ENCODE measurements at places on chromosomes 11 and 22.

DNA sequence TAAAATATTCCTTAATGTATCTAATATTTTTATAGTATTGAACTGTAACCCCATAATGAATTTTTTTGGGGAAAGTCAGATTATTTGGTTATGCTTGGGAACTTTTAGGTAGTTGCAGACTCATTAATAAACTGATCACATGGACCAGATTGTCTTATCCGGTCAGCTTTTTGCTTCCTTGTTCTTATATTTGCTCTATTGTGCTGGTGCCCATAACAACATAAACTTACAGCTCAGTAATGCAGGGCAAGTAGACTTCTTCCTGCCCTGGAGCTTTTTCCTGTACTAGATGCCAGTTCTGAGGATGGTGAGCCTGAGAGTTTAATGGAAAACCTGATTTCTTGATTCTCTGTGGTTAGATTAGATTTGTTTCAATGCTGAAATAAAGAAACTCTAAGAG, 53.2 kb downstream of the MTMR3 start:
- no peak for DNase-seq

DNA sequence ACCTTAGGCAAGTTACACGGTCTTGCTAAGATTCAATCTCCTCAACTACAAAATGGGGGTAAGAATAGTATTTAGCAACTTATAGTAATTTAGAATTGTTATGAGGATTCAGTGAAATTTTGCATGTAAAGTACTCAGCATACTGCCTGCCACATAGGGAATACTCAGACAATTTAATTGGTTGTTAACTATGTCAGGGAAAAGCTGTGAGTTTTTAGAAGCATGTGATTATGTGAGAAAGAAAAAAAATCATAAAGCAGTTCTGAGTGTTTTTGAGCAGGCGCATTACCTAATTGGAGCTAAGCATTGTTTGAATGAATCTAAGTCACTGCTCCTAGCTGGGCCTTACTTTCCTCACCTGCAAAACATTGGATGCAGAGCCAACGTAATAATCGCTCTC, 287.3 kb upstream of the MTNR1B start:
- DNase-seq = no peak

DNA sequence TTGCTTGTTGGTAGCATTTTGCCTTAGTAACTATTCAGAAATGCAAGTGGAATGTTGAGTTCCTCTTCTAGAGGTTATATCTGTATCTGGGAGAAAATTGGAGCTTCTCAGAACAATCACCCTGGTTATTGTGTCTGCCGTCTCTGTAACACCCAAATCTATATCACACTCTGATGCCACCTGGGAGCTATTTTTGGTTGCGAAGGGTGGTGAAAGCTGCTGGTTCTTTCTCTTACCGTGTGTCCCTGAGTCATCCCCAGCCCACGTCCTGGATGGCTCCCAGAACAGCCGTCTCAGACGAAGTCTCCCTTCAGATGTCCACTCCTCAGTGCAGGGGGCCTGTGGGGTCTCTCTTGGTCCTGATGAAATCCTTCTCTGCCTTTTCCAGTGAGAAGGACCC, 83.5 kb downstream of the C22orf31 start:
- no peak for DNase-seq

- DNase-seq = no peak
These were observed 10.2 kb upstream of the GRK3 start for GRCh38 chr22:25554238-25554671.

GRCh38 chr22:23762842-23763578, at the start of gene C22orf15:
TSS of gene C22orf15 (plus strand) at chr22:23762990. CDS start at chr22:23763307, 317 bp downstream.
- DNase-seq = peak; percentile 57

- DNase-seq = no peak
These were observed 12.4 kb upstream of the TEF start for GRCh38 chr22:41369424-41369745.

GRCh38 chr11:96303064-96303463, 39.9 kb downstream of the MAML2 start:
- no peak for DNase-seq

DNA sequence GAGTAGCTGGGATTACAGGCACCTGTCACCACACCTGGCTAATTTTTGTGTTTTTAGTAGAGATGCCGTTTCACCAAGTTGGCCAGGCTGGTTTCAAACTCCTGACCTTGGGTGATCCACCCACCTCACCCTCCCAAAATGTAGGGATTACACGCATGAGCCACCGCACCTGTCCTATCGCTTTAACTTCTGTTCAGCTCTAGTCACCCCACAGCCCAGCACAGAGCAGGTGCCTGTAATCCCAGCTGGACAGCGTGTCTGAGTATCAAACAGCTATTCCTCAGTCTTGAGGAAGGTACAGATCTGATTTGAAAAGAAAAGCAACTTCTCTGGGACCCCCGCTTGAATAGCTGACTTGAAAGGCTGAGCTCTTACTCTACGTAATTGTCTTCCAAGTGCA, 149.1 kb downstream of the CTTN start:
- DNase-seq = no peak

GRCh38 chr11:120219232-120219937, 8.6 kb downstream of the OAF start:
- no peak for DNase-seq

DNA sequence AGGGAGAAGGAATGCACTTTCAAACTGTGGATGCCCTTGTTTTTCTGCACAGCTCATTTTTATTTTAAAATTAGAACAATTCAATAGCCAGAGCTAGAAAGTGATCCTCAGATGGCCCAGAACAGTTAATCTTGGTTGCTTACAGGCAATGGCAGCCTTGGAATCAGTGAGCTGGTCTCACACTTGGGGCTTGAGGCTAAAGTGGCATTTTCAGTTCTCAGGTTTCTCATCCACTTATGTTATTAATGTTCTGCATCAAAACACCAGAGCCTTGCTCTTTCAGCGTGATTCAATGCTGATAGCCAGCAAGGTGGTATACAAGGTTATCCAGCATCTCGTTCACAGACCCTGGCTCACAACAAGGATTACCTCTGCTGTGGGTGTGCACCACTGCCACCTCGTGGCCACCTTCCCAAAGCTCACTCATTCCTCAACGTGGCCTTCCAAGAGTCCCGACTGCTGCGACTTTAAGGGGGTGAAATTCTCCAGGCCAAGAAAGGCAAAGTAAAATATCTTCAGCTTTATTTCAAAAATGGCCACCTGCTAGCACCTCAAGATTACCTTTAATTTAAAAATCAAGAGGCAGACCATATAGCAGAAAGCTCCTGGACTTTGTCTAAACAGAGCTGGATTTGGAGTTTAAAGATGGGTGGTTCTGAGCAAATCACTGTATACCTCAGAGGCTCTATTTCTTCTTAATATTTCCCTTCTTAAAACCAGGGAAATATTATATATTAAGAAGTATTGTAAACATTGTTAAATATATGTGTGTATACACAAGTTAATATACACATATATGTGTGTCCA, 34.2 kb upstream of the FSHB start:
- peak; percentile 69 for DNase-seq

- DNase-seq = no peak
These were observed 283.9 kb upstream of the CNTN5 start for GRCh38 chr11:98736833-98737232.

Measured in iPS-NIHi11 (cell line).